Activated CD8-positive, alpha-beta memory T cell treated with anti-CD3 and anti-CD28 coated beads, Interleukin-2, amount 50 U/mL, for 48 hours (primary cell): ENCODE measurements at places on chromosomes 5 and 9.

DNA sequence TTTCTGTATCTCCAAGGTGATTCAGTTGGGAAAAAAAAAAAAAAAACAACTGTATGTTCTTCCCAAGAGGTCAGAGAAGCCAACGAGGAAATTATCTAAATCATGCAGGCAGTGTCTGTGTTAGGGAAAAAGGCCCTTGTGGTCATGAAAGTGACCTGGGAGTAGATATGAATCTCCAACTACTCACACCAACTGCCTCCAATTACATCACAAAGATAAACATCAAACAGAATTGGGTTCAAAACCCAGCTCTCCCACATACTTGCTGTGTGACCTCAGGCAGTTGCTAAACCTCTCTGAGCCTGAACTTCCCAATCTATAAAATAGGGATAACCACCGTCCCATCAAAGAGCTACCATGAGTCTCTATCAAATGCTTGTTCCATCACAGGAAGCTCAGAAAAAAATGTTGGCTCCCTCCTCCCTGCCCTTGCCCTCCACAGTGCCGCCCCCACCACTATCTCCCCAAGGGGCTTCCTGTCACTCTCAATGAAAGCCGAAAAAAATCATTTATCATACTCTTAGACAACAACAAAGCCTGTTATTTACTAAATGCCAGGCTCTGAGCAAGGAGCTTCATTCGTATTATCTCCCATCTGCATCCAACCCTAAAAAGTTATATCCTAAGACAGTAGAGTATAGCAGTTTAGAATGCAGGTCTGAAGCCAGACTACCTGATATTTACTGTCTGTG, 42.9 kb downstream of the CDK5RAP2 start:
- DNase-seq, result no peak

- peak; percentile 74 for DNase-seq
Measured at GRCh38 chr5:96936431-96937320, 796 bp downstream of the LNPEP start.

- DNase-seq, result no peak
Measured at GRCh38 chr5:883475-884181, 9.0 kb downstream of the BRD9 start.

GRCh38 chr5:68252673-68253623, 37.4 kb downstream of the PIK3R1 start:
- DNase-seq, result no peak

DNA sequence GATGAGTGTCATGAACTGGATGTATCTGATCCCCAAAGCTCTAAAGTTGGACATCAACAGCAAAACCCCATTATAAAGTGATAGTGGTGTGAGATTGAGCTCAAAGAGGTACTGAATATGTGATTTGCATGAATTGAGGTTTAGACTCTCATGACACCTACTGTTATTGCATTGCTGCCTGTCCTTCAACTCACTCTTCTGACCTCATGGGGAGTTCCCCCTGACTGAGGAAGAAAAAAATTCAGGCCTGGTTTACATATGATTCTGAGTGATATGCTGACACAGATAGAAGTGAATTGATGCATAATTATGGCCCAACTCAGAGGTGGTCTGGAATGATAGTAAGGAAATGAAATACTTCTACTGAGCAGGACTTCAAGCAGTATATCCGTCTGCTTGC, 76.2 kb upstream of the CHD1 start:
- no peak for DNase-seq

GRCh38 chr5:32779754-32780415, 68.8 kb downstream of the NPR3 start:
- DNase-seq, result no peak

DNA sequence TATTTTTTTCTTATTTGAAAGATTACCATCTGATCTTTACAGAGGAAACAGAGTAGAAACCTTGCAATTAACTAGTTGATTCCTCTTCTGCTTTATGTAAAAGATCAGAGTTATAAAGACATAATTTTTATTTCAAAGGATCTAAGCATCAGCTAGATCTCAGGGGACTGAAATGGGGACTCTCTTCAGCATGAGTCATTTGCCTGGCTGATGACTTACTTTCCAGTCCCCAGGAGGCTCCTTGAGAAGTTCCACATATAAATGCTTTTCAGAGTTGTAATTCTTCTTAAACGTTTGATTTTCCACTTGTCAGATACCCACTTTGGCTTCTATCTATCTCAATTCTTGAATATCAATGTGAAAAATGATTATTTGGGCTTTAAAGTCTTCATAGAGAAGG, 389.4 kb downstream of the RAB3C start:
- DNase-seq, result no peak

- DNase-seq, result no peak
Measured at GRCh38 chr5:170427672-170428236, 38.6 kb upstream of the KCNMB1 start.
